Sigmoid colon (tissue), 7 donors: ENCODE measurements at places on chromosomes 12 and 14. TPM values are rescaled to one million over a fixed set of nuclear protein-coding genes. Genes with fewer than 3 reads are reported as not detected.

DNA sequence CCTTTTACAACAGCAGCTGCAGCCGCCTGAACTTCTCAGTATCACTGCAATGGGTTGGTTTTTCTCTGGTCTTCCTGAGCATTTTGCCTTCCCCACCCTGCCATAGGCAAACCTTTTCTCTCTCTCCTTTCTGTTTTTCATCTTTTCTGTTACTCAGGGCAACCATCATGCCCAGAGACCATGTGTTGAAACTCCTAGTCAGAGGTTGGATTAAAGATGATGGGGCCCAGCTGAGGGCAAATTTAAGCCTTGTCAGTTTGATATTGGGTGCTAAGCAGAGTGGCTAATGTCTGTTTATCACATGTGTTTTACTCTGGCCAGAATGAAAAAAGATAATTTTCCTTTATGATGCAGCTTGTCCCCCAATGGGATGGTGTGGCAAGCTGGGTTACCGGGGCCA lies 107.9 kb upstream of the PMCH start:
- H3K27ac ChIP-seq = no peak overlapping the region
- no peak overlapping the region for H3K4me3 ChIP-seq

DNA sequence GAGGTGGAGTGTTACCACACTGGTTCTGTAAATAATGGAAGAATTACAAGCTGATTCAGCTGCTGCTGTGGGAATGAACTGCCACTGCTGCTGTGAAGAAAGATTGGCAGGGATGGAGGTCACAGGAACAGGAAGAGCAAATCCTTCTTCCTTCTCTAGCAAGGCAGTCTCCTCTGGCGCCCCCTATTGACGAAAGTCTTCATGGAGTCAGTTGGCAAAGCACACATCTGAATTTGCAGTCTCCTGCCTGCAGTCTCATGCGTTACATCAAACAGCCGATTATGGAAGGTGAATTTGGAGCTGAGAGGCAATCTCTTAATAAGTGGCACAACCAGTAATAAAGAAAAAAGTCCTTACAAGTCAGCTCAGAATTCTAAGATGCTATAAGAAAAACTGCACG lies 106.0 kb upstream of the TMTC1 start:
- no peak overlapping the region for H3K4me3 ChIP-seq
- no peaks in the 10 kb centered on the region for H3K27me3 ChIP-seq
- H3K4me1 ChIP-seq = no peaks in the 10 kb centered on the region
- H3K36me3 ChIP-seq = no peaks in the 10 kb centered on the region
- H3K27ac ChIP-seq = no peak overlapping the region

The MFAP5 gene
- total RNA-seq = 313 TPM

The RIMBP2 gene
- total RNA-seq = 3.9 TPM

- no peak overlapping the region for H3K27ac ChIP-seq
- H3K27me3 ChIP-seq = peaks cover 19% of the 10 kb centered on the region
- no peaks in the 10 kb centered on the region for H3K36me3 ChIP-seq
- H3K4me1 ChIP-seq = peaks cover 11% of the 10 kb centered on the region
These were observed 7.6 kb upstream of the BMP4 start for GRCh38 chr14:53964249-53964648.

DNA sequence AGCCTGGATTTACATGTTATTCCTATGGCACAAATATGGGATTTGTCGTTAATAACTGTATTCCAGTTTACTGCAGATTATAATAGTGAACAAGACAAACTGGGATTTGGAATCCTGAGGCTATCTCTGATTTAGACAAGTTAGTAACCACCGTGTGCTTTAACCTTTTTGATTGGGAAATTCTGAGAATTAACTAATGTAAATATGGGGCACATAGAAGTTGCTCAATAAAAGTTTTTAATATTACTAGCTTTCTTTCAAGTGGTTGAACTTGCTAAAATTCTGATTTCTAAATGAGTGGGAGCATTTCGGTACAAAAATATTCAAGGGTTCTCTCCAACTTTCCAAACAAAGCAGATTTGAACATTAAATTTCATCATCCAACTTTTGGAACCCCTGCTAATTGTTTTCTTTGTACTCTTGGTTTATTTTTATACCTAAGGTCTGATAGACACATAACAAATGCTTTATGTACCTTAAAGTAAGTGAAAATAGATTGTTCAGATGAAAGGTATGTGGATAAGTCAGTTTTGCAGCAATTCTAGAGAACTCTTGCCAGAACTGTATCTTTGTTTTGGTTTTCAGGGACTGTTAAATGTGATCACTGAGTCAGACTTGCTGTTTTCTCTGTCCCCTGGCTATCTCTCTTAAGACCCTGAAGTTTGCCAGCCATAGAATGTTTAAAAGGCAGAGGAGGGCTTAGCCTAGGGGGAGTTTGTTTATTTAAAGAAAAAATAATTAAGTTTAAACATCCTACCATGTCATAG lies 57.5 kb downstream of the FRS2 start:
- H3K4me1 ChIP-seq = peaks cover 6% of the 10 kb centered on the region
- DNase-seq = no peak
- peak overlapping the region; percentile 56 for H3K27ac ChIP-seq
- H3K27me3 ChIP-seq = no peaks in the 10 kb centered on the region

- H3K27me3 ChIP-seq = no peaks in the 10 kb centered on the region
- no peak overlapping the region for H3K27ac ChIP-seq
- DNase-seq = no peak
- H3K36me3 ChIP-seq = no peaks in the 10 kb centered on the region
These were observed 191.8 kb upstream of the PLXNC1 start for GRCh38 chr12:93956551-93956950.

- H3K27ac ChIP-seq = no peak overlapping the region
- H3K36me3 ChIP-seq = no peaks in the 10 kb centered on the region
- H3K4me1 ChIP-seq = no peaks in the 10 kb centered on the region
- no peak for DNase-seq
These were observed 264.2 kb downstream of the BMP4 start for GRCh38 chr14:53692451-53692850.

DNA sequence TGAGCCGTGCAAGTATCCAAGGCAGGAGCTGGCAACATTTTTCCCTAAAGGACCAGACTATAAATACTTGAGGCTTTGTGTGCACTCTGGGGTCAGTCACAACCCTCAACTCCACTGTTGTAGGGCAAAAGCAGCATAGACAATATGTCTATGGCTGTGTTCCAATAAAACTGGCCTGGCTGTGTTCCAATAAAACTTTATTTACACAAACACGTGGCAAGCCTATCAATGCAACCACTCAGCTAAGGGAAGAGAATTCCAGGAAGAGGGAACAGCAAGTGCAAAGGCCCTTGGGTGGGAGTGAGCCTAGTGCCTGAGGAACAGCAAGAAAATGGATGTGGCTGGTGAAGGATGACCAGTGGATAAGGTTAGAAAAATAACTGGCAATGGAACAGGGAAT lies 11.3 kb upstream of the FAM181A start:
- H3K4me1 ChIP-seq = no peaks in the 10 kb centered on the region
- DNase-seq = no peak
- no peak overlapping the region for H3K4me3 ChIP-seq
- H3K36me3 ChIP-seq = no peaks in the 10 kb centered on the region
- H3K27me3 ChIP-seq = no peaks in the 10 kb centered on the region
